AG04450 (cell line): ENCODE measurements at places on chromosomes 4 and X.

- DNase-seq = no peak
Observed at GRCh38 chr4:162705130-162705803, 461.4 kb downstream of the NAF1 start.

DNA sequence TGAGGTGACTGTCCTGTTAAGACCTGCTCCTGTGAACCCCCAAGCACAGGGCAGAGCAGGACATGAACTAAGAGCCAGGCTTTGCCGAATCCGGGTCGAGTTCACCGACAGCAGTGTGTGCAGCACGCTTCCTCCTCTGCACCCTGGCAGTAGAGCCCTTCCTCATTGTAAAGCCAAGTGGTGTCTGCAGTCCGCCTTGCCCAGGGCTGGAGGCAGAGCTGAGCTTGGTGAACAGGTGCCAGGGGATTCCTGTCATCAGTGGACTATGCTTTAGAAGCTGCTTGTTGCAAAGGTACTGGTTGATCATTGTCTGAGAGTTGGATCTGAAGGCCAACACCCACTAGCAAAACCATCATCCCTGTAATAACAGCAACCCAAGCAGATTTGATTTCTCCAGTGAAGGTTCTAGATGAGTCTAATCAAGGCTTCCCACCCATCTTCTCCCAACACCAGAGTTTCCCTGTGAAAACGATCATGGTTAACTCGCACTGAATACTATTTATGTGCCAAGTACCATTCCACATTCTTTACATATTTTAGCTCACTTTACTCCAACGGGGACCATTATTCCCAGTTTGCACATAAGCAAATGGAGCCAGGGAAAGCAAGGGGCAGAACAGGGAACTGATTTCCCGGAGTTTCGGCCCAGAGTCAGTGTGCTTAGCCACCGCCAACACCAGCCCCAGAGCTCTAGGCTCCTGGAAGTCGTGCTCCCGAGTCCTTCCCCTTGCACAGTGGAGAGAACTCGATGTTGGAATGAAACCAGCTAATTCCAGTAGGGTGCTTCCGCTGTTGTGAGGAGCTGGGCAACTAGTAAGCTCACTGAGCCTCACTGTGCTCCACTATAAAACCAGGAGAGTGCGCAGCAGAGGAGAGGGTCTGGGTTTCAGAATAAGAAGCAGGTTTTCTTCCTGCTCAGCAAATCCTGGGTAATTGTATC is 1.4 kb upstream of the SLC34A2 start:
- DNase-seq = no peak

DNA sequence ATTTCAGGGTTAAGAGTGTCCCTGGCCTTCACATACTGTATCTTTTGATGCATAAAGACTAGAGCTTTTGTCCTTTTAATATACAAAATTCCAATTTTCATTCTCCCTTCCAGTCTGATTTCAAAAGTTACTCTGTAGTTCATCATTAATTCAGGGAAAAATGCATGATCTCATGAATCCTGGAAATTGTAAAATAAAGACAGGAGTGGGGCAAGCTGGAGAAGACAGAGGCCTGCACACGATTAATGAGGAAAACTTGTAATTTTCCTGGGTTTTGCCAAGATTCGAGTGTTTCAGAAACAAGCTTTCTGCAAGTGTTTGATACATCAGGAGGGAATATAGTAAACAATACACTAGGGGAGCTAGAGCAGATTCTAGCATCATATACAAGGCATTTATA is 947.9 kb downstream of the FAT4 start:
- no peak for DNase-seq

DNA sequence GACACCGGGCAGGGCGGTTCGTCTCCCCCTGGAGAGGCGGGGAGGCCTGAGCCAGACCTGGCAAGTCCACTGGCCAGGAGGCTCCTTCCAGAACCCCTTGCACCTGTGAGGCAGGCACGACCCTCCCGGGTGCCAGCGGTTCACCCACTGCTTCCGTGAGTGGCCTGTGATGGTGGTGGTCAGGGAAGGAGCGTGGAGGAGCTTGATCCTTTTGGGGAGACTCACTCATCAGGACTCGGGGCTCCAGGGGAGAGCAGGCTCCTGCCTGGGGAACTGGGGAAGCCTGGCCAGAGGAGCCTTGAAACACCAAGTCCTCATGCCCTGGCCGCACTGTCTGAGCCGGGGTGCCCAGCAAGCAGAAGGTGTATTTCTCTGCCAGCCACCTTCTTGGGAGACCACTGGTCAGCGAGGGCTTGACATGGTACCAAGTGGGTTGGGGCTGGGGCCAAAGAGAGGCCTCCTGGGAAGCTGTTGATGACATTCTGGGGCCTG is 860 bp downstream of the FAM50A start:
- DNase-seq = no peak

- DNase-seq = no peak
Observed at GRCh38 chr4:149923736-149924135, 108.1 kb upstream of the IQCM start.

- DNase-seq = no peak
Observed at GRCh38 chr4:2803624-2804448, 11.0 kb downstream of the SH3BP2 start.
